ENCODE measurements at places on chromosomes 1 and 21. TPM values are rescaled to one million over a fixed set of nuclear protein-coding genes. Genes with fewer than 3 reads are reported as not detected.

GRCh38 chr1:202104073-202104472 lies 18.6 kb upstream of the GPR37L1 start:
- no peak for DNase-seq
- H3K4me1 ChIP-seq, result no peaks in the 10 kb centered on the region
- no peak overlapping the region for H3K27ac ChIP-seq
- H3K36me3 ChIP-seq, result no peaks in the 10 kb centered on the region

DNA sequence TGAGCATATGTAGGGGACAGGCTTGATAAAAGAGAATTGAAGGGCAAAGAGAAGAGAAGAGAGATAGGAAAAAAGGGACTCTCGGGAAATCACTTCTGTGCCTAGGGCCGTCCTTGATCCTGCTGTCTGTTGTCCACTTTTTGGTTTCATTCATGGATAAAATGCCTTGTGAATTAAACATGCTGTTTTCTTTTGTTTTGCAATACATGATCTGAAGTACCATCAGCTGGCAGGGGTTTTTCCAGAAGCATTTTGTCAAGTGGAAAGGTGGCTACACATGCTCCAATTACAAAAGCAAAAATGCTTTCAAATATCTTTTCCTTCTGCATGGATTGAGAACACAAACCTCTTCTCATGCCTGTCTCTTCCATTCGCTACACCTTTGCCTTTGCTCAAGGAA lies 361.7 kb downstream of the PDE4B start:
- no peak overlapping the region for H3K4me3 ChIP-seq
- no peaks in the 10 kb centered on the region for H3K36me3 ChIP-seq
- DNase-seq, result no peak
- peaks cover 21% of the 10 kb centered on the region for H3K27me3 ChIP-seq
- no peaks in the 10 kb centered on the region for H3K4me1 ChIP-seq

DNA sequence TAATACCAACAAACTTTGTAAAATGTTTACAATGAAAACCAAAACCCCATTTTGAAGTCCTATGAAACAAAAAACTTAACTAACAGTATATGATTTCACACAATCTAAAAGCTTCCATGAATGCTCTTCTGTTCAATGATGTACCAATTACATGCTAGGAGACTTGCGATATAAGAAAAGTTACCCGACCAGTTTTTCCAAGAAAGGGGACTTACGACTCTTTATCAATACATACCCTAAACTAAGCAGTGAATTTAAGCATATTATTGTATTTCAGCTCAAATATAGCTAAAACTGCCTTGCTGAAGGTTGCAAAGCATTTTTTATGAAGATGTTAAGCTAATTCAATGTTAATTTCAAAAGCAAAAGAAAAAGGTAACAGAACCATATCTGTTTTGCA lies 15.6 kb downstream of the SSX2IP start:
- peaks cover 10% of the 10 kb centered on the region for H3K4me1 ChIP-seq
- DNase-seq, result no peak
- no peak overlapping the region for H3K4me3 ChIP-seq
- H3K36me3 ChIP-seq, result peaks cover 9% of the 10 kb centered on the region

DNA sequence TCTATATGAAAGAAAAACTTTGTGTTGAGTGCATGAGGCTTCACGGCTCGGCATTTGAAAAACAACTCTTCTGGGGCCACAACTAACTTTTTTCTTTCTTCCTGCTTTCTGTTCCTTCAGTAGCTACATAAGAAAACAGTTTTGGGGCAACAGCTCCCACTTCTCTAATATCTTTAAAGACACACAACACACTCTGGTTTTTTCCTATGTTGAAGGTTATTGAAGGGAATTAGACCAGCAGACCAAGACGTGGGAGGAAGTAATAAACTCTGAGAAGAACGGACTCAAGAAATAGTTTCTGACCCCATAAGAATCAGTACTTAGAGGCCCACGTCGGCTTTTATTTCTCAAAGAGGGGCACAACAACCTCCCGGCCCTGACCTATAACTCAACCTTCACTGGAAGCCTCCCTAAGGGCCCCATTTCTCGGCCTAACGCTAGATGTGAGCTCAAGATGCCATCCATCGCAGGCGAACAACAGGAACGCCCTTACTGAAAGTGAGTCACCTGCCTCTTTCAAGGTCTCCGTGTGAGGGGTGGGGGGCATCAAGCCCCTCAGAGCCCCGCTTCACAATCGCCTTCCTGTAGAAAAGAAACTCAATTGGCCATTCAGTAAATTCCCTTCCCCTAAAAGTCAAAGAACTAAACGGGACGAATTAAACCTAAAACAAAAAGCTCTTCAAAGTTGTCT lies 844 bp downstream of the ZMYM6 start:
- peak; percentile 71 for DNase-seq
- H3K36me3 ChIP-seq, result peaks cover 34% of the 10 kb centered on the region

- no peak overlapping the region for H3K27ac ChIP-seq
- H3K27me3 ChIP-seq, result peaks cover 5% of the 10 kb centered on the region
- no peaks in the 10 kb centered on the region for H3K36me3 ChIP-seq
- peaks cover 8% of the 10 kb centered on the region for H3K4me1 ChIP-seq
These were observed 43.2 kb downstream of the ZSCAN20 start for GRCh38 chr1:33515607-33516006.

DNA sequence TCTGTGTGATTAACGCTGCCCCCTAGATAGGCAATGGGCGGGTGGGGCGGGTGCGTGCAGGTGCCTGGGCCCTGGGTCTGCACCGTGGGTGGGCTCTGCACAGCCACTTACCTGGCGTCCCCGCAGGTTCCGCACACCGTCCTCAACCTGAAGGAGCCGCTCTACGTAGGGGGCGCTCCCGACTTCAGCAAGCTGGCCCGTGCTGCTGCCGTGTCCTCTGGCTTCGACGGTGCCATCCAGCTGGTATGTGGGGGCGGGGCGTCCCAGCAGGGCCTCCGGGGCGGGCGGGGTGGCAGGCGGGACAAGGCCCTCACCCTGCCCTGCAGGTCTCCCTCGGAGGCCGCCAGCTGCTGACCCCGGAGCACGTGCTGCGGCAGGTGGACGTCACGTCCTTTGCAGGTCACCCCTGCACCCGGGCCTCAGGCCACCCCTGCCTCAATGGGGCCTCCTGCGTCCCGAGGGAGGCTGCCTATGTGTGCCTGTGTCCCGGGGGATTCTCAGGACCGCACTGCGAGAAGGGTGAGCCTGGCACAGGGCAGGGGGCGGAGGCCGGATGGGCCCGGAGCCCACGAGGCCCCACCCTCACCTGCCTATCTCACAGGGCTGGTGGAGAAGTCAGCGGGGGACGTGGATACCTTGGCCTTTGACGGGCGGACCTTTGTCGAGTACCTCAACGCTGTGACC lies 22.8 kb downstream of the RNF223 start:
- no peak overlapping the region for H3K4me3 ChIP-seq
- H3K36me3 ChIP-seq, result peaks cover 1% of the 10 kb centered on the region
- H3K27ac ChIP-seq, result no peak overlapping the region
- H3K27me3 ChIP-seq, result no peaks in the 10 kb centered on the region

DNA sequence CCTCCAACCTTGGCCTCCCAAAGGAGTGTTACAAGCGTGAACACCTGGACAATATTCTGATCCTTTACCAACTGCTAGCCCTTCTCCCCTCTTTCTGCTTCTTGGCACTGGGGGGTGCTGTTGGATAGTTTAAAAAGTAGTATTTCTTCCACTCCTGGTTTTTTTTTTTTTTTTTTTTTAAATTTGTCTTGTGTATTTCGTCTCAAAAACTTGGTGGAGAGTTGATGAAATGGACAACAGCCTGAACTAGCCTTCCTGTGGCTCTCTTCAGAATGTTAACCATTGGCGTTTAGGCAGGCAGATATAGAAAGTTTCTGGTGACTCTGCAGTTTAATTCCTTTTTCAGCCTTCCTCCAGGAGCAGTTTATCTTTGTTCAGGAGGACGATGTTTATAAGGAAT lies 69.7 kb upstream of the USP24 start:
- no peak overlapping the region for H3K4me3 ChIP-seq
- peaks cover 22% of the 10 kb centered on the region for H3K4me1 ChIP-seq
- DNase-seq, result peak; percentile 48
- H3K36me3 ChIP-seq, result no peaks in the 10 kb centered on the region
- no peaks in the 10 kb centered on the region for H3K27me3 ChIP-seq

AADACL4 gene
- total RNA-seq, result not detected

CLEC20A gene
- total RNA-seq, result not detected

EPHX1 gene
- 2.1 TPM for total RNA-seq

Measured in activated CD8-positive, alpha-beta T cell treated with anti-CD3 and anti-CD28 coated beads for 36 hours (primary cell).